ENCODE measurements at places on chromosomes 2 and 18.

- no peak for DNase-seq
Measured at GRCh38 chr2:115610888-115611287, 1168.4 kb downstream of the DPP10 start.

DNA sequence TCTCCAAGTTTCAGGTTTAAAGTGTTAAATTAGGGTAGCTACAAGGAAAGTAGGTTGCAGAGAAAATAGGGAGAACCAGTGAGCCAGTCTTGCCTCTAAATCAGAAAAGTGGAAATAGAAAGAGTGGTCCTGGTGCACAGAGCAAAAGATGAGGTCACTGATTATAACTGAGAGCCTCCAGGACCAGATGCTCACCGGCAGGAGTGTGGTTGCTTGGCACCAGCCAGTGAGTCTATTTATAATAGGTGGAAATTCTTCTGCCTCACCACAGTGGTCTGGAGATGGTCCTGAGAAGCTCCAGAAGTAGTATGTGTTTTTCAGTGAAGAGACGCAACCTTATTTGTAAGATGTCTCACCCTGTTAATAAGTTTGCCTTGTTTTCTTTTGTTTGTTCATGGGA is 373.9 kb upstream of the KCNJ3 start:
- no peak for DNase-seq

DNA sequence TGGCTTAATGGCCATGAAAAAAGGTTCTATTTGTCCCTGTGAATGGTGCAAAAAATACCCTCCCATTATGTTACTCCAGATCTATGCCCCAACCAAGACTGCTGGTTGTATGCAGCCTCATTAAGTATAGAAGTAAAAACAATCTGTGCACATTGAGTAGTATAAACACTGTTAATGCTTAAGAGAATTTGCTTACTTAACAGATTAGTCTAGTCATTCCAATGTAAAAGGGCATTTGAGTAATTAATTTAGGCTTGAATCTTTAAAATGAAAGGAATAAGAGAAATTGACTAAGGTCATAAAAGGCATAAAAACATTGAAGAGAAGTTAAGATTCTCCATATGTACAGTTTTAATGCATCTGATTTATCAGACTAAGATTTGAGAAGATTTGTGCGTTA is 51.2 kb downstream of the FAM124B start:
- DNase-seq: no peak

DNA sequence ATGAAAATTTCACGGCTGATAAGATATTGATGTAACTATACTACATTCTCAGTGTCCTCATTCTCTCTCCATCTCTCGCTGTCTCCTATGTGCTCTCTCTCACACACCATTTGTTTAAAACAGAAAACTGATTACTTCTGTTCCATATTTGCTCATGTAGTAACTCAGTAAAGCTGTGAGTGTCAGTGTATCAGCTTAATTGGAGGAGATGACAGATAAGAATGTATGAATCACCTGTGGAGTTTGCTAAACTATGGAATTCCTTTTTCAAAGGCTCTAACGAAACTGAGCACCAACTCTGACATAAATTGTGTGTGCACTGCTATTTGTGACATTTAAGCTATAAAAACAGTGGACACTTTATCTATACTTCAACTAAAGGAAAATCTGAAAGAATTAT is 1080.0 kb downstream of the DSC3 start:
- no peak for DNase-seq

- DNase-seq: peak; percentile 35
Measured at GRCh38 chr2:158042245-158042644, 59.4 kb upstream of the UPP2 start.

- DNase-seq: no peak
Measured at GRCh38 chr2:27211241-27211942, 449 bp upstream of the ATRAID start.

DNA sequence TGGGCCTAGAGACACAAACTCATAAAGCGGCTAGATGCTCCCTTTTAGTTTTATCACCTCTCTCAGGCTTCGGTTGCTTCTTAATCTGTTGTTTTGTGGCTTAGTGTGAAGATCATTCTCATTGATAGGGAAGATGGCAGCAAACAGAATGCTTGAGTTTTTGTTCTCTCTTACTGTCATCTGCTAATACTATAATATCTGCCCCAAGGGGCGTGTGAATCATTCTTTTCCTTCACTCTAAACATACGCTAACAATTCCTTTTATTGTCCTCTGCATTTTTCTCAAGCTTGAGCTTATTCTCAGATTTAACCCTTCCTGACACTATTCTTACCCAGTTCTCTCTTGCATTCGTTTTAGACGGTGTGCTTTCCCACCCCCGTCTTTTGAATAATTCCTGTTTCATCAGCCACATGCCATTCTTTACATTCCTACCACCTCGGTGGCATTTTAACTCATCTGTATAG is 323.9 kb upstream of the NRP2 start:
- DNase-seq: peak; percentile 16

DNA sequence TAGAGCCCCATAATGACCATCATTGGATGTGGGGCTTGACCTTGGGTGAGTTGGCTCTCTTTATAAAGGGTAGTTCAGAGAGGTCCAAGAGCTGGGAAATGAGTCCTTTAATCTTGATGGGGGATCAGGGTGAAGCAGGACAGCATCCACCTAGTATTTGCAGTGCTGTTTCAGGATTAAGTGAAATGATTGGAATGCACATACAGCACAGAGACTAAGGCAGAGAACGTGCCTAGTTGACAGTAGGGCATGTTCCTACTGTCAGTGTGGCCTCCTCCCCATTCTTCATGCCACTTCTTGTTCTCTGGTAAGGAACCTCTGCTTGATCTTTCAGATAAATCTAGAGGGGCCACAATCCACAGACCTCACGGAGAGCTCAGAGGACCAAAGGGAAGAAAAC is 78.9 kb downstream of the TRIM43 start:
- DNase-seq: no peak

DNA sequence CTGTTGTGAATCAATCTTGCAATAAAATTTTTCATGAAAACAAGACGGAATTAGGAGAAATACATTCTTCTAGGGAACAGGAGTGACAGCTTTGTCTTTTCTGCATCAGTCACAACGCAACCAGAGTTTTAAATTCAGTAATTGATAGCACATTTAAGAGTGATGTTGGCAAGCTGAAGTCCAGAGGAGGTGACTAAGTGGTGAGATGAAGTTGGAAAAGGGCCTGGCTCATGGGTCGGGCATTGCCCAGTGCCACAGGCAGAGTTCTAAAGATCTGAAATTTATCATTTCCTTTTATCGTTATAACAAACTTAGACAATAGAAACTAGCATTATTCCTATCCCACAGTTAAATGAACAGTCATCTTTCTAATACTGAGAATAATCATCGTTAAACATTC is 764.6 kb upstream of the ZEB2 start:
- no peak for DNase-seq

DNA sequence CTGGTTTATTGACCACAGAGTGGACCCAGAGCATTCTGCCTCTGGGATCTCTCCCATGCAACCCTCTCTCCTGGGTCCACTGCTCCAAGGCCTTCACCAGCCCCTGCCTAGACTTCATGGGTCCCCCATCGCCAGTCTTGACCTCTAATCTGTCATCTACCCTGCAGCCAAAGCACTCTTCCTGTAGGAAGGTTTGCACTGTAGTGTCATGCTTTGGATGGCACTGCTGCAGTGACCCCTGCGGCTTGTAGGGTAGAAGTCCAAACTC is 41.7 kb downstream of the MYO7B start:
- no peak for DNase-seq

DNA sequence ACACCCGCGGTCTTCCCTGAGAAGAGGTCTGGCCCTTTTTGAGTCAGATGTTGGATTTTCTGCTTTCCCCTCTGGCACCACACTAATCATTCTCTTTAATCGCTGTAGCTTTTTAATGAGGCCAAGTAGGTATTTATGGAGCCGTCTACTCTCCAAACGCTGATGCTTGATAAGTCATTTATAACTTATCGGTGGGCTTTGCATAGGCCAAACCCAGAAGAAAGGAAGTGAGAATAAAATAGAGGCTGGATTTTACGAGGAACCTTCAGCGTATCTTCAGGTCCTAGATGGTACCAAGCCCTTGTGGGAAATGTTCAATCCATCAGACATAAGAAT is 142.5 kb upstream of the CTAGE1 start:
- DNase-seq: no peak

GRCh38 chr2:195659982-195660890 is 3.2 kb downstream of the SLC39A10 start:
- peak; percentile 83 for DNase-seq

DNA sequence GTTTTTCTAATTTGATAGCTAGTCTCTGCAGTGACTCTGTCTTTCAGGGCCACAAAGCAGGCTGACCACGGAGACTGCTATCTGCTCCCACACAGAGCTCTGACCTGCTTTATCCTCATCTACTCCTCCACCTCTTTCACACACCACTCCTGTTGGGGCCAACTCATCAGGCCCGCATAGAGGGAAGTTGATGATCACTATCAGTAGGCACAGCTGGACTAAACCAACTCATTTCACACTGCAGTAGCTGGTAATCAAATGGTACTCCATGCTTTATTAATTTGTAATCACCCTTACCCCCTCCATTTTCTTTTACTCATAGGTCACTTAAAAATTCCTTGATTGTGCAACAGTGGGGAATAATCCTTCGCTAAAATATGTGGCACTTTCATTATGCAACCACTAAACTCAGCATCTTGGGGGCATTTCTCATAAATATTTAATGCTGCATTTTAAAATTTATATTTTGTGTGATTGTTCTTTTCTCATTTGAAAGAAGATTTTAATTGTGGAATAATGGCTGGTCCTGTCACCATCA is 249.8 kb upstream of the GCFC2 start:
- no peak for DNase-seq

DNA sequence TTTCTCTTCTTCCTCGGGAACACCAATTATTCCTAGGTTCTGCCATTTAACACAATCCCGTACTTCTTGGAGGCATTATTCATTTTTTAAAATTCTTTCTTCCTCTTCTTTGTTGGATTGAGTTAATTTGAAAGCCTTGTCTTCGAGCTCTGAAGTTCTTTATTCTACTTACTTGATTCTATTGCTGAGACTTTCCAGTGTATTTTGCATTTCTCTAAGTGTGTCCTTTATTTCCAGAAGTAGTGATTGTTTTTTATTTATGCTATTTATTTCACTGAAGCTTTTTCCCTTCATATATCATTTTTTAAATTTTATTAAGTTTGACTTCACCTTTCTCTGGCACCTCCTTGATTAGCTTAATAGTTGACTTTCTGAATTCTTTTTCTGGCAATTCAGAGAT is 13.6 kb upstream of the UPP2 start:
- no peak for DNase-seq

- DNase-seq: no peak
Measured at GRCh38 chr2:37039580-37039979, 44.6 kb downstream of the HEATR5B start.

DNA sequence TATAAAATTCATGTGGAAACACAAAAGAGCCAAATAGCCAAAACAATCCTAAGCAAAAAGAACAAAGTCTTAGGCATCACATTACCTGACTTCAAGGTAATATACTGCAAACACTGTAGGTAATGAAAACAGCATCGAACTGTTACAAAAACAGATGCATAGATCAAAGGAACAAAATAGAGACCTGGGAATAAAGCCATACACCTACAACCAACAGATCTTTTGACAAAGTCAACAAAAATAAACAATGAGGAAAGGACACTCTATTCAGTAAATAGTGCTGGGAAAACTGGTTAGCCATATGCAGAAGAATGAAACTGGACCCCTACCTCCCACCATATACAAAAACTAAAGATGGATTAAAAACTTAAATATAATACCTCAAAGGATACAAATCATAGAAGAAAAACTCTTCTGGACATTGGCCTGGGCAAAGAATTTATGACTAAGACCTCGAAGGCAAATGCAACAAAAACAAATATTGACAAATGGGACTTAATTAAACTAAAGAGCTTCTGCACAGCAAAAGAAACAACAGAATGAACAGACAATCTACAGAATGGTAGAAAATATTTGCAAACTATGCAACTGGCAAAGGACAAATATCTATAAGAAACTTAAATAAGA is 218.0 kb downstream of the PHLPP1 start:
- DNase-seq: no peak

DNA sequence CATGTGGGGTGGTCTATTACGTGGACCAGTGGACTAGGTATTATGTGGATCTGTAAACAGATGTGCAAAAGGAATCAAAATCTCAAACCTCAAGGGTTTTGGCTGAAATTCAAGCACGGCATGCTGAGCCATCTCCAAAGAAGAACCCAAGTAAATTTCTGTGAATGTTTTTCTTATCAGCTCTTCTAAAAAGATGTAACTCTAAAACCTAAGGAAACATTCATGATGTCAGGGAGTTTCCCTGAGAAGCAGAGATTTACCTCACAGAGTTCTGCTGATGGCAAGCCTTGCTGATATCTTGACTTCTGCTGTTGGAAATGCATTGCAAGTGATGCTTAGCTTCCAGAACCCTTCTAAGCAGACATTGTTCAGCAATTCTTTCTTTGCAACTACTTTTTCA is 21.6 kb downstream of the DSG4 start:
- no peak for DNase-seq

GRCh38 chr2:160060297-160060696 is 2.1 kb downstream of the PLA2R1 start:
- no peak for DNase-seq

DNA sequence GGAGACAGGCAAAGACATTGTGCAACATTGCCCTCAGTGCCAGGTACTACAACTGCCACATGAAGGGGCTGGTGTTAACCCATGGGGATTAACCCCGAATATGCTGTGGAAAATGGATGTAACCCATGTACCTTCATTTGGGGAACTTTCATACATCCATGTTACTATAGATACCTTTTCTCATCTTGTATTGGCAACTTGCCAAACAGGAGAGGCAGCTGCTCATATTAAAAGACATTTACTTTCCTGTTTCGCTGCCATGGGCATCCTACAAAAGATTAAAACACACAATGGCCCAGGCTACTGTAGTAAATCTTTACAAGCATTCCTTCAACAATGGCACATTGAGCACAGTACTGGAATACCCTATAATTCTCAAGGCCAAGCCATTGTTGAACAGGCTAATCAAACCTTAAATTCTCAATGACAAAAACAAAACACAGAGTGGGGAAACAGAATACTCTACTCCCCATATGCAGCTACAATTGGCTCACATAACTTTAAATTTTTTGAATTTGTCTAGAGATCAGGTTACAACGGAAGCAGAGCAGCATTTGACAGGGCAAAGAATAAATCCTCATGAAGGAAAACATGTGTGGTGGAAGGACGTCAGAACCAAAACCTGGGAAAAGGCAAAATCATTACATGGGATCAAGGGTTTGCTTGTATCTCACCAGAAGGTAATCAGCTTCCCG is 1723.5 kb upstream of the LRRTM1 start:
- DNase-seq: no peak

DNA sequence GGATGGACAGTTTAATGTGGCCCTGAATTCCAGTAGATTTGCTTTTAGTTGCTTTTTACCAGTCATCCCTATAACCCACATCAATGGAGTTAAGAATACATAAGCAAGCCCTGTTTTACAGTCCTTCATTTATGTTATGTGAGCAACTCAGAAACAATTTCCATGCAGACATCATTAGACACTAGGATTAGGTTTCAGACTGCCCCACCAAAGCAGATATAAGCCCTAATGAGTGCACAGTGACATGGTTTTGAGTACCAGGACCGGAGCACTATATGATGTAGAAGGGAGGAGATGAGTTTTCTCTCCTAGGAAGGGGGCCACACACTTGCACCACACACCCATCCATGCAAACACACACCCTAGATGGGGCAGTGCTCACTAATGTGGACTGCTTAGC is 15.5 kb downstream of the KCNS3 start:
- no peak for DNase-seq

All from neural progenitor cell (in vitro differentiated cells).